ENCODE measurements at places on chromosomes 5 and 9.

GRCh38 chr9:69967344-69967743, 76.3 kb upstream of the MAMDC2 start:
- no peak for DNase-seq

DNA sequence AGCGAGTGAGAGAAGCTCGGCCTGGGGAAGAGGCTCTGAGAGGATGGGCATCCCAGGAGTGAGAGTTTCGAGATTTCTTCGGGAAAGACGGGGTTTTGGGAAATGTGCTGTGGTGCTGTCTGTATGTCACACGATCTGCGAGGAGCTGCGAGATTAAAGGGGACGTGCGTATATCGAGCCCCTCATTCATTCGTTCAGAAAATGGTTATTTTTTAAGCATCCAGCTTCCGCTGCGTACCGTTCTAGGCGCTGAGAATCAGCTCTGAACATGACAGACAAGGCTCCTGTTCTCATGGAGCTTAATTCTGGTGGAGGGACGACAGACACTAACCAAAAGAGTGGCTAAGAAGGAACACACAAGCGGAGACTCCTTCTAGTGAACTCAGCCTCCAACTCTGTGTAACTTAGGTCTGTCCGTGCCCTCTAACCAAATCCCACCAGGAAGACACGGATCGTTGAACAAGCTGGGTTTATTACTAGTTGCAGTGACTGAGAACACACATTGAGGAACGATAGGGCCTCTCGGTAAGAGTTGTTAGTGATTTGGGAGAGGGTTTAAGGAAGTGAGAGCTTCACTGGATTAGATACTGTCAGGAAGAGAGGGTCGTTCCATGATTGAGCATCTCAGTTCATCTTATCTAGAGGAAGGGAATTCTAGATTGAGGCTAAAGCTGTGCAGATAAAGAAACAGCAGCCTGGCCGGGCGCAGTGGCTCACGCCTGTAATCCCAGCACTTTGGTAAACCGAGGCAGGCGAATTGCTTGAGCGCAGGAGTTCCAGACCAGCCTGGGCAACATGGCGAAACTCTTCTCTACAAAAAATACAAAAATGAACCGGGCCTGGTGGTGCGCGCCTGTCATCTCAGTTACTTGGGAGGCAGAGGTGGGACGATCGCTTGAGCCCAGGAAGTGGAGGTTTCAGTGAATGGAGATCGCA, 1.0 kb upstream of the FBXW11 start:
- no peak for DNase-seq

DNA sequence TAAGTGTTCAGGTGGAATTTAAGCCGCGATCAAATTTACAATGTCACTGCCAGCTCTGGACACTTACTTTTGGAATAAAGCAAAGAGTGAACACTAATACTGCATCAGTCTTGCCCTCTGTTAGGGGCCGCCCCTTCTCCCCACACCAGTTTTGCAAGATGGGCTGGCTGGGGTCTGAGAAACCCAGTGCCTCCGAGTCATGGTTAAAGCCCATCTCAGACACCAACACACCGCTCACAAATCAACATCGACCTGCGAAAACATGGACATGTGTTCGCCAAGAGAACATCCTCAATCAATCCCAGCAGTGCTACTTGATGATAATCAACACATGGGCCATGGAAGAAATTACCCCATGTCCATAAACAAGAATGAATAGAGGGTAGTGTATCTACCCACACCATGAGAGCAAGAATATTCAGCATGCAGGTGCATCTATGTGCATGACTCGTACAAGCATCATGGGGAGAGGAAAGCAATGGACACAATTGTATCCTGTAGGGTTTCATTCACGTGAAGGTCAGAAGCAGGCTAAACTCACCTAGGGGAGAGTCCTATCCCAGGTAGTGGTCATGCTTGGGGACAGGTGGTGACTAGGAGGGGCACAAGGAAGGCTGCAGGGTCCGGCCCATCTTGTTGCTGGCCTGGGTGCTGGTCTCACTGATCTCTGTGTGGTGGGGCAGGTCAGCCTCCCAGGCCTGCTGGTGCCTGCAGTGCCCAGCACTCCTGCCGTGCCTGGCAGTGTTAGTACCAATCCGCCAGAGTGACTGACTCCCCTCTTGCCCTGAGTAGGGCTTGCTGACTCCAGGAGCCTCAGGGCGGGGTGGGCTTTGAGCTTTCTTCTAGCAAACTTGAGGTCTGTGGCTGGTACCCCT, 5.0 kb downstream of the S1PR3 start:
- DNase-seq = no peak

DNA sequence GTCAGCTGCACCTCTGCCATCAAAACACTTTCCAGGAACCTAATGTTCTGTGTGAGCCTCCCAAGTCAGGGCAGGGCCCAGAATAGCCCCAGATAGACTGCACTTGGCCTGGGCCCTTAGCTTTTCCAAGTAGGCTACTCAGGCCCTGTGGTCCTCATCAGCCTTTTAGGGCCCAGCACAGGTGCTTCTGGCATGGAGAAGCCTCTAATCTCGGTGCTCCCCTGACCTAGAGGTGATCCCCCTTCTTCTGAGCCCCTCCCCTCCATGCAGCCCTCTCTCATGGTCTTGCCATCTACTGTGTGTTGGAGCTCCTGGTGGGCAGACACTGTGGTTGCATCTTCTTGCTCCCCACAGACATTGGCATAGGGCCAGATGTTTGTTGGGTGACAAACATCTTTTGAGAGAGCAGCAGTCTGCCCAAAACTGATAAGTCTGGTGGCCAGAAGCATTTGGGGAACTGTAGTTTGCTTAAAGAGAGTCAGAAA, 28.1 kb downstream of the FRMPD1 start:
- no peak for DNase-seq

DNA sequence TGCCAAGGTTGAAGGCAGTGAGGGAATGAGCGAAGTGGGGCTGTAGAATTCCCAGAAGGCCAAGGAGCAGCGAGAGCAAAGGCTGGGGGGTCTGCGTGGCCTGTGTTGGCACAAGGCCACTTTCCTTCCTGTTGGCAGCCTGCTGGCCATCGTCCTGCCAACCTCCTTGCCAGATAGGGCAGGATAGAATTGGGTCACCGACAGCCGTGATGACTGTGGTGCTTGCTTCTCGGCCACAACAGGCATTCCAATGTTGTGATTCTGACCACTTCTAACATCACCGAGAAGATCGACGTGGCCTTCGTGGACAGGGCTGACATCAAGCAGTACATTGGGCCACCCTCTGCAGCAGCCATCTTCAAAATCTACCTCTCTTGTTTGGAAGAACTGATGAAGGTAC, 18.9 kb downstream of the TRIP13 start:
- DNase-seq = no peak

DNA sequence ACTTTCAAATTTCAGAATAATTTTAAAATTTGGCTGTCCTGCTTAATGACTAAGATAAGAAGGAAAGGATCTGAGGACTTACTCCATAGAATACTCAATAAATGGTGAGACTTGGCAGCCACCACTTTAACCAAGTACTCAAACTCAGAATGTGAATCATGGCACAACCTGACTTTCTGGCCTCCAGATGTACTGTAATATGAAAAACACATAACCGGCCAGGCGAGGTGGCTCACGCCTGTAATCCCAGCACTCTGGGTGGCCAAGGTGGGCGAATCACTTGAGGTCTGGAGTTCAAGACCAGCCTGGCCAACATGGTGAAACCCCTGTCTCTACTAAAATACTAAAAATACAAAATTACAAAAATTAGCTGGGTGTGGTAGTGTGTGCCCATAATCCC, 10.0 kb upstream of the MARCHF6 start:
- no peak for DNase-seq

GRCh38 chr9:111099199-111100008, 61.1 kb upstream of the LPAR1 start:
- DNase-seq = no peak

- DNase-seq = no peak
Measured at GRCh38 chr5:35237580-35238376, 7.5 kb upstream of the PRLR start.

GRCh38 chr5:33315189-33315588, 125.6 kb upstream of the TARS1 start:
- no peak for DNase-seq

DNA sequence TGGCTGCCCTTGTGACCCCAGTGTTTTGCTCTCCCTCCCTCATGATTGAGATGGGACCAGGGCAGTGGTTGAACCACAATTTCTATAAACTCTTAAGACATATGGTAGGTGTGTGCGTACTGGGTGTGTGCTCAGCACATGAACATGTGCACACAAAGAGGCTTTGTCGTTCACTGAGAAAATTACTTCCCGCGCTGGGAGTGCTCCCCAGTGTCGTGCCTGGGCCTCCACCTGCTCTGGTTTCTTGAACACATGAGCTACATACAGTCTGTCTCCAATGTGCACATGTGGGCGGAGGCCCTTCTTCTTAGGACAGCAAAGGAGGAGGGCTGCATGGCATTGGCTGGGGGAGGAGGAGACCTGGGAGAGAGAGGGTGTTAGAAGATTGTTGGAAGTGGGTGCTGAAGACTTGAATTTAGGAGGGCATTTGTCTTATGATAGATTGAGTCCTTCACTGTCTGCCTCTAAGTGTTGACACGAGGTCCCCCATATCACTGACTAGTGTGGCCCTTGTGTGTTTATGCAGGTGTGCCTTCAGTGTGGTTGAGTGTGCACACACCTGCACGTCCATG, 170.0 kb downstream of the CACNA1B start:
- no peak for DNase-seq

DNA sequence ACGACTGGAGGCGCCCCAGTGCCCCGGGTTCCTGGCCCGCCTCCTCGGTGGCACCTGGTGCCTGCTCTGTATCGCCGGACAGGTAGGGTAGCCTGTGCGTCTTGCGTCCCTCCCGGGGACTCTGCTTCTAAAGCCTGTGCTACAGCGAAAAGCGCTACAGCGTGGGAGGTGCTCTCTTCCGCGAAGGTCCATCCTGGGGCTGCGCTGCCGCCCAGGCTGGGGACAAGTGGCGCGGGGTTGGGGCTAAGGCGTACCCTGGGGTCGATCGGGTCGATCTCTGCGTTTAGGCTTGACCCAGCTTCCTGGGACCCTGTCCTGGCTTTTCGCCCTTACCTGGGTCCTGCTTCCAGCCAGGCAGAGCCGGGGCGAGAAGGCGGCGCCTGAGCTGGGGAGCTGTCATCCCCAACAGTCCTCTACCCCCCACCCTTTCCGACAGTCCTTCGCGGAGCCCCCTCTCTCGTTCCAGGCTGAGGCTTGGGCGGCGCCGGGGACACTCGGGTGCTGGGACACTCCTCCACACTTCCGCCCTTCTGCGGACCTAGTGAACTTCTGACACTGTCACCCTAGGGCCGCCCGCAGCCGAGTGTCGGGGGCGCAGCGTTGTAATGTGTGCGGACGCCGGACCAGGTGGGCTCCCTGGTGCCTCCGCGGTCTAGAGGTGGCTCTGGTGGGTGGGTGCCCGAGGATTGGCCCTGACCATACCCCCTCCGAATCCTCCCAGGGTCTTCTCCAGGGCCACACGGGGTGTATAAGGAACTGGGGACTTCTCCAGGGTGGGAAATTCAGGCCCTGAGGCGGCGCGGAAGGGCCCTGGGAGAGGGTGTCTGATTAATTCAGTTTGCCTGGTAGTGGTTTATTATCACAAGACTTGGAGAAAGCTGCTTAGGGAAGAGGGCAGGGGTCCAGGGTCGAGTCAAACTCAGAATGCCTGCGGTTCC, 328.2 kb downstream of the SH3GL2 start:
- no peak for DNase-seq

DNA sequence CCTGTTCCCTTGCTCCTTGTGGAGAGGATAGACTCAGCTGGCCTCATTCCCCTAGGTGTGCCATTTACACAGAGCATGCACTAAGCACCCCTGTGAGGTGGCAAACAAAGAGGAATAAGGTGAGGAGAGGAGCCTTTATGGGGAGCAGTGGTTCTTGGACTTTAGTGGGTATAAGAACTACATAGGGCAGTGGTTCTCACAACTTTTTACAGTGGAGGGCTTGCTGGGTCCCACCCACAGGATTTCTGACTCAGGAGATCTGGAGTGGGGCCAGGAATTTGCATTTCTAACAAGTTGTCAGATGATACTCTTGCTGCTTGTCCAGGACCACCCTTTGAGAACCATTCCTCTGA, 42.0 kb downstream of the CSF1R start:
- DNase-seq = no peak

DNA sequence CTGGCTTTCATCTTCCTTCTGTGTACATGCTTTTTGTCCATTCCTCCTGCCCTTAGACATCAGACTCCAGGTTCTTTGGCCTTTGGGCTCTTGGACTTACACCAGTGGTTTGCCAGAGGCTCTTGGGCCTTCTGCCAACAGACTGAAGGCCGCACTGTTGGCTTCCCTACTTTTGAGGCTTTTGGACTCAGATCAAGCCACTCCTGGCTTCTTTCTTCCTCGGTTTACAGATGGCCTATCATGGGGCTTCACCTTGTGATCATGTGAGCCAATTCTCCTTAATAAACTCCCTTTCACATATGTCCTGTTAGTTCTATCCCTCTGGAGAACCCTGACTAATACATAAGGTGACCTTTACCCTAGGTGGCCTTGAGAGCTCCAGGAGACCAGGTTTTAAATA, 189.1 kb upstream of the CCNG1 start:
- no peak for DNase-seq

DNA sequence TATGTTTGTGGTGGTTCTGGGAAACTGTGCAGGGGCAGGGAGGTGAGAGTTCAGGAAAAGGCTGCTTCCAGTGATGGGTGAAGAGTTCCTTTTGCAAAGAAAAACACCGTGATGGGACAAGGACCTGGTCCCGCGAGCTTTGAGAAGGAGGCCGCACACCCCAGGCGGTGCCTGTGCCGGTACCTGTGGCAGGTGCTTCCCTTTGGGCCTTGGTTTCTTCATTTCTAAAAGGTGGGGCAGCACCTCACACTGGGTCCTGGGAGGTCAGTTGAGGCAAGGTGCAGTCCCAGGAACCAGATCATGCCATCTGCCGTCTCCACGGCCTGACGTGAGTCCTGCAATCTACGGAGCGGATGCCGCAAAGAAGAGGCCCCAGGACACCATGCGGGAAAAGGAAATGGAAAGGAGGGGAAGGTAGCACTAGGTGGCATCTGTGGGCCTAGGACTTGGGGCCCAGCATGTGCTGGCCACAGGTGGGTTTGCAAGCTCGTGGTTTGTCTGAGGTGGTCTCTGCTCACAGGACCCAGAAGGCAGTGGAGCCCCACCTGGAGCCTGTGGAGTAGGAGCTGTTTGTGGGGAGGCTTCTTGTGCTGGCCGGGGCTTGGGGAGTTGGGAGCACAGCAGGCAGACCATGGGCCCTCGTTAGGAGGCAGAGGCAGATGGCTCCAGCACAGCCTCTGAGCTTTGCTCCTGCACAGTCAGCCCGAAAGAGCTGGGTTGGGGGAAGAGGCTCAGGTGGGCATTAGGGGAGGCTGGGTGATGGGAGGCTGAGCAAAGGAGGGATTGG, 131.6 kb downstream of the CACNA1B start:
- DNase-seq = no peak

DNA sequence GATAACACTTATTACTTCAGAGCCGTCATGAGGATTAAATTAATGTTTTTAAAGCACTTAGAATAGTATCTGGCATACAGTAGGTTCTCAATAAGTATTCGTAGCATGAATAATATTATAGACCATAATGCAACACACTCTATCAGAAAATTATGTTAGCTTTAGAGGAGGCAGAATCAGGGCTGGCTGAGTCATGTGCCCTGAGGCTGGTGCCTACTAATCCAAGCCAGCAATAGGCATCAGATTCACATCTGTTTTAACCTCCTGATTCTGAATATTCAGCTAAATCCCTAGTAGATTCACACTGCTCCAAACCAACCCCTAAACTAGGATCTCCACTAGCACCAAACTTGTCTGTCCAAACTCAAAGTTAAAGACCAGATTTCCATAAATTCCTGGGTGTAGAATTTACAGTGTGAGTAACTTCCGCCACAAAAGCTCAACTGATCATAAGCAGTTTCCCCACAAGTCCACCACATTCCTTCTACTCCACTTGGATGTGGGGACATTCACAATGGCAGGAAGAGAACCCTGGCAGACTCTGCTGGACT, 170.0 kb upstream of the DAPK1 start:
- DNase-seq = no peak

- no peak for DNase-seq
Measured at GRCh38 chr9:93235300-93235960, 51.5 kb downstream of the WNK2 start.
